ENCODE measurements at places on chromosomes 1 and 21.

GRCh38 chr1:230107941-230108340 lies 40.9 kb downstream of the GALNT2 start:
- no peak for DNase-seq

DNA sequence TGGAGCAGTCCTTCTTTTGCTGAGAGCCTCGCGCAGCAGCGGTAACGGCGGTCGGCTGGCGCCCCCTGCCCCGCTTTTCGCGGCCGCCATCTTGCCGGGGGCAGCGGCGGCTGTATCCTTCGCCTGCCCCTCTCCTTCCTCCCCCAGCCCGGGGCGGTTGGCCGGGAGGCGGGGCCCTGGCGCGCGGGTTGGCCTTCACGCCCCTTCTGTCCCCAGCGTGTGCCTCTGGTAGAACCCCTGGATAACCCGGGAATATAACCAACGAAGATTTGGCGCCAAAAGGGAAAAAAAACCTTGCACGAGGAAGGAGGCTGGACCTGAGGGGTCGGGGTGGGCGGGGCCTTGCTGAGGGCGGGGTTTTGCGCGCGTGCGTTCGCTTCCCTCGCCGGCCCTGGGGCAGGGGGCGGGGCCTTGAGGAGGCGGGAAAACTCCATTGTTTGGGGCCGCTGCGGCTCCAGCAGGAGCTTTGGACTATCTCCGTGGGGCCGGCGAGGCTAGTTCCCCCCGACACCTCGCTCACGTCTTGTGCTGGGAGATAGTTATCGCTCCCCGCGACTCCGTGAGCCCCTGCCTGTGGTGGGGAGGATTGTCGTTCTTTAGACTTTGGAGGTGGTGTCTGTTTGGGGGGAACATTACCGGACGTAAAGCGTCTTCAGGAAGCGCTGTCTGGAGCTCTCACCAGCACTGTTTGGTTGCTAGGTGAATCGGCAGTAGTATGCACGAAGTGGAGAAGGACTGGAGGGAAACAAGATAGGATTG lies 689 bp downstream of the NASP start:
- DNase-seq = peak; percentile 74

DNA sequence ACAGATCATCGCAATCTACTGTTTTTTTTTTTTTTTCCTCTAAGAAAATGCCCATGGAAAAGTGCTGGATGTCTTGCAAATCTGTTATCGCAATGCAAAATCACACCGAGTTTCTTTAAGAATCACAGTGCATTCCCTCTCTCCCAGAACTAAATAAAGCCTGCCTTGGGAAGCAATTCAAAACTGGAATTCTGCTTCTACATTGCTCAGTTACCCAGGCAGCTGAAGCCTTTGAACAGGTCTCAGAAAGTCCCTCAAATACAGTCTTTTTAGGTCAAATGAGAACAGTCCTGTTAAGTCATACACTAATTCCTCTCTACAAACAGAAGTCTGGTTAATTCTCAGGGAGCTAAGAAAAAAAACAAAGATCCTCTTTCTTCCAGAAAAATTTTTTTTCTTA lies 46.3 kb downstream of the SLC30A10 start:
- no peak for DNase-seq

- DNase-seq = no peak
These were observed 43.0 kb upstream of the TARDBP start for GRCh38 chr1:10969267-10969970.

DNA sequence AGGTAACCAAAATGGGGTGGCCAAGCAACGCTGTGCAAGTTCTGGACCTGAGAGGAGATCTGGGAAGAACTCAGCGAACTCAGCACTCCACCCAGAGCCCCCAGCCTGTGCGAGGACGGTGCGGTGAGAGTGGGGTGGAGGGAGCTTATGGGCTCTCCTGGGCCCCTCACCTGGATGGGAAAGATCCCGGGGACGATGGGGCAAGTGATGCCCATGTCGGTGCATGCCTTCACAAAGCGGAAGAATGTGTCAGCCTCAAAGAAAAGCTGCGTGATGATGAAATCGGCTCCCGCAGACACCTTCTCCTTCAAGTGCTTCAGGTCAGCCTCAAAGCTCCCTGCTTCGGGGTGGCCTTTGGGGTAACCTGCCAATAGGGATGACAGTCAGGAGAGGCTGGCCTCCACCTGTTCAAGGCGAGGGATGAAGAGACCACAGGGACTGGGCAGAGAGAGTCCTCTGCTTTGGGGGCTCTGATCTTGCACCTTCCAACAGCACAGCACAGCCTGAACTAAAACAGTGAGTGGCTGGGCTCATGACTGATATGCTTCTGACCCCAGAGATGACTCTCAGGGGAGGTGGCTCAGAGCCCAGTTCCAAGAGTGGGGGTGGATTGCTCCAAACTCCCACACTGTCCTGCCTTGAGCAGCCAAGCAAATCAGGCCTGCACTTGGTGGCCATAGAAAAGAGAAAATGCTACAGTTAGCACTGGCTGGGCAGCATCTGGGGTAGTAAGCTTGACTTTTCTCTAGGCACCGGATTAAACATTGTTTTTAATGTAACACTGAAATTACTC lies 9.5 kb downstream of the MTHFR start:
- no peak for DNase-seq

GRCh38 chr1:72942008-72942407 lies 659.7 kb upstream of the NEGR1 start:
- DNase-seq = no peak

DNA sequence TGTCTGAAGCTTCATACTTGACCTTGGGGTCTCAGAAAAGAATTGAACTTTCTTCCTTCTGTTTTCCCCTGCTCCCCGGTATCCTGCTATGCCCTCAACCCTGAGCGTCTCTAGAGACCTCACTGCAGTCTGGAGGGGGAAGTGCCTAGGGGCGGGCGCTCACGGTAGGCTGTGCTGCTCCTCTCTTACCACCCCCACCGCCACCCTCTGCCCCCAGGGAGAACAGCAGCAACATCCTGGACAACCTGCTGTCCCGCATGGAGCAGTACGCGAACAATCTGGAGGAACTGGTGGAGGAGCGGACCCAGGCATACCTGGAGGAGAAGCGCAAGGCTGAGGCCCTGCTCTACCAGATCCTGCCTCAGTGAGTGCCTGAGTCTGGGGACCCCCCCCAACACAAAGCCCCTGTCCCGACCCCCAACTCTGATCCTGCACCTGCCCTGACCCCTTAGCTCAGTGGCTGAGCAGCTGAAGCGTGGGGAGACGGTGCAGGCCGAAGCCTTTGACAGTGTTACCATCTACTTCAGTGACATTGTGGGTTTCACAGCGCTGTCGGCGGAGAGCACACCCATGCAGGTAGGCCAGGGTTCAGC lies 10.3 kb downstream of the NPR1 start:
- no peak for DNase-seq

DNA sequence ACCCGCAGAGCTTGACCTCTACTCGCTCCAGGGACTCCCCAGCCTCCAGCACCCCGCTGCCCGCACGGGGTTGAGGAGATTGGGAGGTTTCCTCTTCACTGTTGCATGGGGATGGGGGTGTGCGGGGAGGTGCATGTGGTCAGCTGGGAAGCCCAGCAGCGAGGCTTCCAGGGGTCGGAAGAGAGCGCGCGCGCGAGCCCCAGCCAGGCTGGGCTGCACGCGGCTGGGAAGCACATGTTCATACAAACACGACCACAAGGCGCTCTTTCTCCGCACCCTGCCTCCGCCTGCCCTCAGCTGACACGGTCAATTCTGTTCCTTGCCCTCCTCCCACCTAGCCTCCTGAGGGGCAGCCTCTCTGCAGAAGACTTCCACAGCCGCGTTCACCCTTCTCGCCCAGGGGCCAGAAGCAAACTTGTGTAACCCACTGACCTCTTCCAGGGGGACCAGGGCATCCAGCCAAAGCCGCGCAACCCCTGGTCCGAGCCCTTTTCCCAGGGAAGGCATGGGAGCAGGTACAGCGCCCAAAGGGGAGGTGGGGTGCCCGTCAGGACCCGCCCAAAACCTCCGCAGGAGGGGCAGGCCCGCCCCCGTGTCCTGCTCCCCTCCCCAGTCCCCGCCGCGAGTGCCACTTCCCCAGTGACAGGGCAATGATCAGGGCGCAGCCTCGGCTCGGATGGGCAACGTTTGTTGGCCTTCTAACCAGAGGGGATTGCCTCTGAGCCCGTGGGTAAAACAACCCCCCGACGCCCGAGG lies 1.3 kb downstream of the COL24A1 start:
- no peak for DNase-seq

- no peak for DNase-seq
These were observed 91.7 kb upstream of the IVNS1ABP start for GRCh38 chr1:185408700-185409270.

DNA sequence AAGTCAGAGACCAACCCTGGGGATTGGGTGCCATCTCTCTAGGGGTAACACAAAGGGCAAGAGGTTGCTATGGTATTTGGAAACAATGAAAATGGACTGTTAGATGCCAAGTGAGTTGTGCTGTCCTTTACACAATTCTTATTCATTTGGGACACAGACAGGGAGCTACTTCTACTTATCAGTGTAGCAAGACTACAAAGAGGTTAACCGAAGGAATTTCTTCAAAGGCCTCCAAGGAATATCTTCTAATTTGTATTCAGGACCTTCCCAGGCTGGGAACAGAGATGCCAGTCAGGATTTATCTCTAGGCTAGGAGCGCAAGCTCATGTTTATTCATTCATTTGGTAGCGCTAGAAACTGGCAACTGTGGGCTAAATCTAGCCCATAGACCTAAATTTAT lies 2.6 kb downstream of the NAXE start:
- DNase-seq = no peak

- DNase-seq = no peak
These were observed 42.6 kb upstream of the SRSF10 start for GRCh38 chr1:24022581-24023361.

GRCh38 chr1:201299968-201300367 lies 16.7 kb downstream of the PKP1 start:
- no peak for DNase-seq

- DNase-seq = no peak
These were observed 45.0 kb upstream of the DNAJC6 start for GRCh38 chr1:65264197-65264929.

DNA sequence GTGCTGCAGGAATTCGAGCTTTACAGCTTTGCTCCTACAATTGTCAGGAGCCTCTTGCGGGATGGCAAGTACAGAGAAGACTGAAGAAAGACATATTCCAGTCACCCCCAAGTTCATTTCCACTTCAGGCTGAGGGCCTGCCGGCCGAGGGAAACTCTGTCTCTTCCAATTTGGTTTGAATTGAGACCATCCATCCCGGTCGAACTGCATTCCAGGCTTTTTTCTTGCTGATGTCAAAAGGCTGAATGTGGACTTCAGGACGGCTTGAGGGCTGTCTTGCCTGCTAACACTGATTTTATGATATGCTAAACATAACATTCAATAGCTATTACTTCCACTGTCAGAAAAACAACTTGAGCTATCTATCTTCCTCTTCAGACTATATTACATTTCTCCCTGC lies 79.8 kb upstream of the PLXNA2 start:
- no peak for DNase-seq

DNA sequence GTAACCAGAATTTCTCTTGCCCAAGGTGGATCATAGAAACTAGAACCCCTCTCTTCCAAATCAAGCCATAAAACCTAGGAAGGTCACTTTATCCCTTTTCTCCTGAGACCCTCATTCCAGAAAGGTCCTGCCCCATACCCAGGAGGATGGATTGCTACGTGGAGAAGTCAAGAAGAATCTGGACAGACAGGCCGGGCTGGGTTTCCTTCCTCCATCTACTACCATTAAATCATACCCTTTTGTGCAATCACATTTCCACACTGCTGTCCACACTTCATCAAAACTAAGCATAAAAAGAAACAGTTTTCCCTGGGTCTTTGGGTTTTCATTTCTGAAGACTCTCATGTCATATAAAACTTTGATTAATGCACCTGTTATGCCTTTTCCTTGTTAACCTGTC lies 65.4 kb downstream of the C21orf91 start:
- no peak for DNase-seq

DNA sequence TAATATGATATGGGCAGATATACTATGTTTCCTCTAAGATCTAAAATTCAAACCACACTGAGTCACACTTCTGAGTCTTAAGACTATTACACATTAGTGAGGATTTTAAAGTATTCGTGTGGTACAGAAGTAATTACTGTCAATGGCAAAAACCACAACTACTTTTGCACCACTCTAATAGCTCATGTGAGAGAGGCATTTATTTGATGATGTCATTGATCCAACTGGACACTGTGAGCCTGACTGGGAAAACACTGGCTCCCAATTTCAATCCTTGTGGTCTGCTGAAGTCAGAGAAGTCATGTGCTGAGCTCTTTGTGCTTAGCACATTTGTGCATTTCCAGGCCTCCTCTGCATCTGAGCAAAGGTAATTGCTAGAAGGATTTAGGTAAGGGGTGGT lies 377.8 kb downstream of the USH2A start:
- DNase-seq = no peak

GRCh38 chr21:44425895-44426662 lies 29.2 kb upstream of the LRRC3 start:
- no peak for DNase-seq

DNA sequence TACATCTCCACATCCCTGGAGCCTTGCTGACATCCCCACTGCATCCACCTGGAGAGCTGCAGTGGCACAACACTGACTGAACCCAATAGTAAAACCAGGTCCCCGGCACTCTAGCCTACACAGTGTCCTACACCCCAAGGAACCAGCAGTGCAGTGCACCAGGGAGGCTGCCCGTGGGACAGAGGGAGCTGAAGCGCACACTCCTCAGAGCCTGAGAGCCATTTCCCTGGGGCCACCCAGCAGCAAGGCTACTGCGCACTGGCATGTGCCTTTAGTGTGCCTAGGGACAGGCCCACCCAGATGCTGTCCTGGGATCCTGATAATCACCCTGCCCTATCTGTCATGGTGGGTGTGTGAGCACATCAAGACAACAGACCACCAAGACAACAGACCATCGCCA lies 31.9 kb downstream of the NSL1 start:
- no peak for DNase-seq

- DNase-seq = peak; percentile 7
These were observed 1.1 kb downstream of the LAMB3 start for GRCh38 chr1:209651138-209651587.

DNA sequence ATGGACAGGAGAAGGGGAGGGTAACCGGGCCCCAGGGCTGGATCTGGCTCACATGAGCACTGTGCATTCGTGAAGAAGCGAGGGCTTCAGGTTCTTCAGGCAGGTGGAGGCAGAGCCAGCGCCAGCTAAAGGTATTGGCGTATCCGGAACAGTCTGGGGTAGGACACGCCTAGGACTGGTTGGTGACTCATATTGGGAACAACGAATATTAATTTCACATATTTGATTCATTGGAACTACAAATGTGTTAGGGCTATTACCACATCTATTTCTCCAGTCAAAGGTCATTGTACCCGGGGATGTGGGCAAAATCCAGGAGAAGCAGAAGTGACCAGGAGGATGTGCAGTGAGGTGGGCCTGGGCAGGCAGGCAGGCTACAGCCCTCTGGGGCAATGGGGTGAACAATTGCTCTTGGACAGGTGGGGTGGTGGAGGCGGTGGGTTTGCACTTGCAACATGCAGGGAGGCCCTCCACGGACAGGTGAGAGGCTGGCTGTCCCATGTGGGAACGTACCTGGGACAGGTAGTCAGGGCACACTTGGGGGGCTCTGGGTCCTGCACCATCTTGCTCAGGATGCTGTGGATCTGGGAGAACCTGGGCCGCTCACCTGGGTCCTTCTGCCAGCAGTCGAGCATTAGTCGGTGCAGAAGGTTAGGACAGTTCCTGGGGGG lies 26.7 kb downstream of the CDCA8 start:
- no peak for DNase-seq

- no peak for DNase-seq
These were observed 229.4 kb downstream of the CACNA1E start for GRCh38 chr1:181712711-181713110.
